Left ventricle myocardium superior (tissue), 1 donor: ENCODE measurements at places on chromosomes 1 and 21.

DNA sequence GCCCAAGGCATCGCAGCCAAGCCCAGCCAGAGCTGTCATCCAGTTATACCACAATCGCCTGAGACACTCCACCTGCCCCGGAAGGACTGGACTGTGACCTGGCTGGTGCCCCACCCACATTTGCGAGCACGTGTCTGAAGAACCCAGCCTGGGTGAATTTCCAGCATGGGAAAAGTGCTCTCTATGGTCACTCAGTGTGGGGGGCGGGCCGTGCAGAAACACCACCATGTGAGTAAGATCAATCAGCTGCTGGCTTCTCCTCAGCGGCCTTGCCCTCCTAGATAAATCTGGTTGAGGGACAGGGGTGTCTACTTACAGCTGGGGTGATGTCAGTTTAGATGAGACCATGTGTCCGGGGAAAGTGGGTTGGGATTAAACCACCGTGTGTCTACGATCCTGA, 44.8 kb downstream of the URB1 start:
- no peak for DNase-seq

DNA sequence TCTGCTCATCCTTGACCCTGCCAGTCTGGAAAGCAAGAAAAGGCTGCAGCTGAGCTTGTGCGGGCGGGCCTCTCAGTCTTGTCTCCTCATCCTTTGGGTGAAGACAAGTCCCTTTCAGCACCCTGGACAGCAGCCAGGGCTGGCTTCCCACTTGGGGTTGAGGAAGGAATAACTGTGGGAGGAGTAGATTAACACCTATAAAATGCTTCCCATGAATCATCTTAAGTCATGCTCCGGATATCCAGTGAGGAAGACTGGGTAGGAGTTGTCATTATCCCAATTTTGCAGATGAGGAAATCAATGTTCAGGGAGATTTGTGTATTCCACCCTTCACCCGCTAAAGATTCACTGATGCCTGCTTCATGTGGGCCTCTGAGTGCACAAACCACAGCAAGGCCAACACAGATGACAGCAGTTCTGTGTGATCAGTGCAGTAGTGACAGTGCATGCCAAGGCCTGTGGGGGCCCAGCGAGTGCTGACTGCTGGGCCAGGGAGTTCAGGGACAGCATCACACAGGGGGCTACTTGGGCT, 20.1 kb upstream of the COL16A1 start:
- peak; percentile 79 for DNase-seq

DNA sequence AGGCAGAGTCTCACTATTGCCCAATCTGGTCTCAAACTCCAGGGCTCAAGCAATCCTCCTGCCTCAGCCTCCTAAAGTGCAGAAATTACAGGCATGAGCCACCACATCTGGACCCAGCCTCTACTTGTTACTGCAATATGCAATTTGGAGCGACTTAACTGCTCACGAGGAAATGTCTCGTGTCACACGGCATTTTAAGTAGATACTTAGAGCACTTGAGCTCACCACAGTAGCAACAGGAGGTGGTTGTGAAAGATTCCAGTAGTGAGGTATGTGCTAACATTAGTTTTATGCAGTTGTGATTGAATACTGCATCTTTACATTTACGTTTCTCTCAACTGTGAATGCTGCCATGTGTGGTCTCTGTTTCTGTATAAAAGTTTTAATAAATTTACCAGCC, 5.8 kb upstream of the NDUFV3 start:
- no peak for DNase-seq

DNA sequence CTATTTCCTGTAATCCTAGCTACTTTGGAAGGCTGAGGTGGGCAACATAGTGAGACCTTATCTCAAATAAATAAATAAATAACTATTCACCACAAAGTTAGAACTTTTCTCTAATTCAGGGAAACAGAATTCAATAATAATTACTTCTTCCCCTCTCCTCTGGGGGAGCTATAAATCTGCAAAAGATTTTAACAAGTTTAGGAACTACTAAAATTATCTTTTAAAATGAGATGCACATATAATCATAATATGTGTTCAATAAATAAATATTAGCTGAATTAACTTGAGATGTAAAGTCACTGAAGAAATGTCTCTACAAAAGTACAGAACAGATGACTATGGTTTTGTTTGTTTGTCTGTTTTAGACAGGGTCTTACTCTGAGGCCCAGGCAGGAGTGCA, 14.1 kb downstream of the WDR47 start:
- DNase-seq = no peak

- DNase-seq = no peak
These were observed 190.1 kb downstream of the HLX start for GRCh38 chr1:221069178-221069903.

- DNase-seq = peak; percentile 80
These were observed 675 bp downstream of the IFNAR1 start for GRCh38 chr21:33325222-33326067.

DNA sequence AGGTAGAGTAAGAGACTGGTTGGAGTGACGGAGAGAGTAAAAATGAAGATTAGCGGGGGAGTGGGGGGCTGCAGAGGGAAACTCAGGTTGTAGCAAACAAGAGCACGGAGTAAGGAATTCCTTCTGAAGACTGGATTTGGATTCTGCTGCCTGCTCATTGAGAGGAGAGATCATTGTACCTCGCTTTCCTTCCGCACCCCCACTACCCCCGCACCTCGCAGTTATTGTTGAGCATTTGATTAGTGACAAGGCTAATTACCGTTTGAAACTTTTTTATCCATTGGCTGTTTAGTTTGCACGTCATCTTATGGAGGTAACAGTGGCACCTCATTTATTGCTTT, 463 bp downstream of the PRPF3 start:
- DNase-seq = no peak

GRCh38 chr21:41529769-41530168, 21.8 kb upstream of the TMPRSS2 start:
- DNase-seq = no peak

DNA sequence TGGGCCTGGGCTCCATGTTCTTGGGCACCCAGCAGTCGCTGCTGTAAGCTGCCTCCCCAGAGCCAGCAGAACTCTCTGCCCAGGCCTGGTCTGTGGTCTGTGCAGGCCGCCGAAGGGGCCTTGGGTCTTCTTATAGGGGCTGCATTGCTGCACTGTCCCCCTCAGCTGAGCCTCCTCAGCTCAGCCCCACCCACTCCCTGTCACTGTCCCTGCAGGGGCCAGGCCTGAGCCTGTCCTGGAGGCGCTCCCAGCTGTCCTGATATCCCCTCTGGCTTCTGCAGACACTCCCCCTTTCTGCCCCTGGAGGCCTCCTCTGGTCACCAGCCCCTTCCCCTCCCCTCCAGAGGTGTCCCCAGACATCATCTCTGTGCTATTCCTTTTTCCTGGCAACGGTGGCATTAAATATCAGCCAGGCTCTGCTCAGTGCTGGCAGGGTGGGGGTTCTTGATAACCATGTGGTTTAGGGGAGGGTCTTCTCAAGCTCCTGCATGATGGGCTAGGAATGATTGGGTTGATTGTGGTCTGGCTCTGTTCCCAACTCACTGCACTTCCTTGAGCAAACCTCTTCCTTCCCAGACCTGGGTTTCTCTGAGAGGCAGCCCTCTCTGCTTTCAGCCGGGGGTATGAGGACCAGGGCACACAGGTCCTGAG, 3.7 kb upstream of the FOXO6 start:
- peak; percentile 75 for DNase-seq

DNA sequence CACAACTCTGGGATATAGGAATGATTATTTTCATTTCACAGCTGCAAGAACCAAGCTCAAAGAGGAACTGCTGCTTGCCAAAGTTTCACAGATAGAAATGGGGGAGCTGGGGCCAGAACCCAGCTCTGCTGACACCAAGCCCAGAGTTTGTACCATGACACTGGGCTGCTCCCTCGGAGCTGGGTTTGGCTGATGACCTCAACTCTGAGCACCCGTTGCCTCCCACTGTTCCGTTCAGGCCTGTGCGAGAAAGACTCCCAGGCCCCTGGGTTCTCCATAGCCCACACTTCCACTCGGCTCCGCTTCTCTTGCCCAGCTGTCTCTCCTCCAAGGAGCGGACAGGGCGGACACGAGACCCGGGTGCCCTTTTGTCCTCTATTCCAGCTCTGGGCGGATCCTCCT, 55.2 kb downstream of the NGF start:
- peak; percentile 85 for DNase-seq

GRCh38 chr21:43306911-43307676, 119.8 kb downstream of the SIK1 start:
- peak; percentile 61 for DNase-seq
